GM03348 (cell line): ENCODE measurements at places on chromosomes 3 and 15.

DNA sequence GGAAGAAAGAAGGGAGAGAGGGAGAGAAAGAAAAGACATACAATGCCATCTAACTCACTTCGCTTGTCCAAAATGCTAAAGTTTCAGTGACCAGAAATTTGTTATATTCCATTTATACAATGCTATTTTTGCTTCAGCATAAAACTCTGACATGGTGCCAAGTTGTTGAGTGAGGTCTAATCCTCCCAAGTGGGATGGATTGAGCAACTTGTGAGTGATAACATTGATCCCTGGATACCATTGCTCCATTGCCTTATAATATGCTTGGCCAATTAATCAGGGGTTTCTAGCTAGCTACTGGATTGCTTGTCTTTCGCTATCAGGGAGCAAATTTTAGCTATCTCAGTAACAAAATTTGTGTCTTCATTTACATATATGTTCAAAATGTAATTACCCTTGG is 615.6 kb upstream of the DPPA4 start:
- DNase-seq: no peak

DNA sequence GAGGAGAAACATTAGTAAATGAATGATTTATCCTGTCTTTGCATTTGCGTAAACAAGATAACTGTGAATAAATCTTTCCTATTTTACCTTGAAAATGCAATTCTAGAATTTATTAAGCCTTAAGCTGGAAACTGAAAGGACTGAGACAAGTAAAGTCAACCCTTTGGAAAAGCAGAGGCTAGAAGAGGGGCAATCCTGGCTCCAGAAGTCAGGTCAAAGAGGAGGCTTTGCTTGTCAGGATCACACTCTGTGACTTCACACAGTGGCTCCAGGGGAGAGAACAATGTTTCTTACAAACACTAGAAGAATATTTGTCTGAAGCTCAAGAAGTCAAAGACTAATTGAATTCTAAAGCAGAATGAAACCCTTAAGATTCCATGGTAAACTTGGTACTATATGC is 530.4 kb downstream of the NAALADL2 start:
- no peak for DNase-seq

DNA sequence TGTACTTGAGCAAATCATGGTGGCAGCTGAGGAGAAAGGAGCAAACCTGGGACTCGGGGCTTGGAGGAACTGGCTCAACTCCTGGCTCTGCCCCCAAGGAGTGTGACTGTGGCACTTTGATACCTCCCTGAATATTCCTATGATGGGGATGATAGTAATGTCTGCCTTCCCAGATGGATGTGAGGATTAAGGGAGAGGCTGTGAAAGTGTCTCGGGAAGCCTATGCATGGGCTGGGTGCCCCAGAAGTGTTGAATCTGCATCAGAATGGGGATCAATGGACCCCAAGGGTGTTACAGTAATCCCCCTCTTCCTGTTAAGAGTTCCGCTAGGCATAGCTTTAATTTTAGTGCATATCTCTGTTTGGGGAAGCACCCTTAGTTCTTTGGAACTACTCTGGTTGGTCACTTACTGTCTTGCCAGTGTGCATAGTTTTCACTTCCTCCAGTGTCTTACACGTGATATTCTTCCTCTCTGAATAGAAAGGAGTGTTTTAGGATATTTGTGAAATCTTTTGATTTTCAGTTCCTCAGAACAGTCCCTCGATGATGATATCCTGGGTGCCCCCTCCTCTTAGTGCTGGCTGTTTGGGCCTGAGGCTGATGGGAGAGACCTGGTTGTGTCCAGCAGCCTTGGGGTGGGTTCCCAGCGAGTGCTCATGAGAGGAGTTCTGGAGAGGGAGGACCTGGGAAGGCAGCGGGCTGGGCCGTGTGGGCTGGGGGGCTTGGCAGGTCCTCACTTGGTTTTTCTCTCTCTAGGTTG is 97.5 kb downstream of the CHDH start:
- DNase-seq: no peak

DNA sequence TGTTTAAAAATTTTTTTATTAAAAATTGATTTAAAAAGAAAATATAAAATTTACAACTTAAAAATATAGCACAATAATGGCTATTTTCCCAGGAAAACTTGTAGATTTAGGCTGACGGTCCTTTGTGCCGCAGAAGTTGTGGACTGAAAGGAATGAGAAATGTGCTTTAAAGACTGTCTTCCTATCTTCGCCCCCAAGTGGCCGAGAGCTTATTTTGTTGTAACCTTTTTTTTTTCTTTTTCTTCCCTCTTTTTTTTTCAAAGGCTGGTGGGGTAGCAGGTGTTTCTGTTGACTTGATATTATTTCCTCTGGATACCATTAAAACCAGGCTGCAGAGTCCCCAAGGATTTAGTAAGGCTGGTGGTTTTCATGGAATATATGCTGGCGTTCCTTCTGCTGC is 15.5 kb downstream of the SLC25A26 start:
- DNase-seq: peak; percentile 27

DNA sequence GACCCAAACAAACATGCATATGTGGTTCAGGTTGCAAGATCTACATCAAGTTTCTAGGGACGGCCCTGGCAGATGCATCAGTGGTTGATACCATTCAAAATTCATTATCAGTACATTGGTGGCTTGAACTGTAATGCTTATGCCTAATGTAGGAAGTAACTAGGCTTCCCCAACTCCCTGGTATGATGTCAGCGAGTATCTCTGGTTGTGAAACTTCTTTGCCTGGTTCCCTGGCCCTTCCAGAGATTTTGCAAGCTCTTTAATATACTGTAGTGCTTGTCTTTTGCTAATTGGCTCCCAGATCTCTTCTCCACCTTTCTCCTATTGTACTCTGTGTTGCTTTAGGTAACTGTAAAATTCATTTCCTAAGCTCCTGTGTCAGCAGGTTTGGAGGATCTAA is 114.8 kb upstream of the RARB start:
- DNase-seq: no peak

GRCh38 chr15:68489421-68489820 is 57.5 kb upstream of the ITGA11 start:
- DNase-seq: no peak

- no peak for DNase-seq
These were observed 311.5 kb upstream of the ROPN1 start for GRCh38 chr3:124303305-124303910.

- DNase-seq: no peak
These were observed 45.2 kb downstream of the CGGBP1 start for GRCh38 chr3:88013592-88013991.

GRCh38 chr15:68107142-68107541 is 53.0 kb downstream of the PIAS1 start:
- DNase-seq: no peak

- no peak for DNase-seq
These were observed 107.2 kb upstream of the MME start for GRCh38 chr3:154972951-154973350.

DNA sequence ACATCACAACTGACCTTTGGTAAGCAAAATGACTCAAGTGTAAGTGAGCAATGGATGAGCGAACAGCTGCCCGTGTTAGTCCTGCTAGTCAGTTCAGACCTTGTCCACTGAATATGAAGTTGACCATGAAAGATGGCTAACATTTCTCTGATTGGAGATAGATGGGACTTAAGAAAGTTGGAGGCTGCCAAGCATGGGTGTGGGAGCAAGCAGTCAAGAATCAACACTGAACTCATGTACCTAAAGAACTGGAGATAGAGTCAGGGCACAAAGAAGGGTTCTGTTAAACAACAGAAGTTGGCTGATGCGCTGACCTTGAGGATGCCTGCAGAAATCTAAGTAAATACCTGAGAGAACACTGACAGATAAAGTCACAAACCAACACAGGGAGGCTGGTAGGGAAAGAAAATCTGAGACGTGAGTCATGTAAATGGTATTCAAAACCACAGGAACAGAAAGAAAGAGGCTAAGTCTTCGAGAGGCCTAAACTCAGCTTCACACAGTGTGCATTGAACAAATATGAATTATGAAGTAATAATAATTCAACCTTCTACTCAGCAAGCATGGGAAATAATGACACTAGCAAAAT is 30.7 kb upstream of the ANPEP start:
- peak; percentile 82 for DNase-seq

GRCh38 chr15:63250312-63250965 is 27.0 kb upstream of the APH1B start:
- peak; percentile 85 for DNase-seq

- DNase-seq: no peak
These were observed 88.8 kb upstream of the CTDSPL start for GRCh38 chr3:37772773-37773354.

DNA sequence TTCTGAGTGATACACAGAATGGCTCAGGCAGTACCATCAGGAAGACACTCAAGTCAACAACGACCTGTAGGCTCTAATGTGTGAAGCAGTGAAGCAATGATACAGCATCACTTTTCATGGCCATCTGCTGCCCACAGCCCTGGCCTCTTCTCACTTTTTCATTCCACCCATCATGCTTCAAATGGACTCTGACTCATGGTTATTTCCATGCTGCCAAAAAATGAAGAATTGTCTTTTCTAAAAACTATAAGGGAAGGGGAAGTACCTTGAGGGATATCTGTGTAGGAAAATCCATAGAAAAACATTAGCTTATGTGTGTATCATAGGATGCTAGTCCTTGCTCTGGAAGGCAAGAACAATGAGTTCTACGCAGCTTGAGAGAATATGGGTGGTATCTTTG is 11.5 kb downstream of the HGD start:
- no peak for DNase-seq

GRCh38 chr15:69784798-69785566 is 312.7 kb downstream of the TLE3 start:
- peak; percentile 61 for DNase-seq

GRCh38 chr3:15499536-15499935 is 22.0 kb downstream of the COLQ start:
- peak; percentile 45 for DNase-seq

- DNase-seq: peak; percentile 12
These were observed 107.8 kb downstream of the MYRIP start for GRCh38 chr3:39917065-39917773.

DNA sequence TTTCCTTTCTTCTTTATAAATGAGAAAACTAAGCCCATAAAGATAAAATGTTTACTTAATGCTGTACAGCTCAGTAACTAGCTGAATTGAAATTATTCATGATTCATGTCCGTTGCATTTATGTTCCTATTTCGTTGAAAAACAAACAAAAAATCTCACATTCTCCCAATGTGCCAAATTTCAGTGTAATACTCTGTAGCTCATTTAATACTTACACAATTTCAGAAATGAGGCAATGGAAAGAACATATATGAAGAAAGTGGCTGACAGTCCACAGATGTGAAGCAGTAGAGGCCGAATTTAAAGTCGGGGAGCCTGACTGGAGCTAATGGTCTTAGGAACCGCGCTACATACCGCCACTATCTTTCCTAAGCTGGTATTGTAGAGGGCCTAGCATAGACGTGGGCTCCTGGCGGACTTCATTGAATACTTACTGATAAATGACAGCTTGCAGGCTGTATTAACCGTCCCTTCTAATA is 651 bp downstream of the PLSCR2 start:
- DNase-seq: no peak

- DNase-seq: no peak
These were observed 97.8 kb downstream of the FLNB start for GRCh38 chr3:58106061-58106460.

GRCh38 chr3:45087155-45087554 is 59.0 kb downstream of the CDCP1 start:
- no peak for DNase-seq

GRCh38 chr3:144344925-144345548 is 373.4 kb downstream of the DIPK2A start:
- DNase-seq: no peak

GRCh38 chr3:71846185-71846584 is 61.2 kb upstream of the PROK2 start:
- no peak for DNase-seq

- DNase-seq: no peak
These were observed 32.2 kb downstream of the ARMC8 start for GRCh38 chr3:138219255-138219654.

DNA sequence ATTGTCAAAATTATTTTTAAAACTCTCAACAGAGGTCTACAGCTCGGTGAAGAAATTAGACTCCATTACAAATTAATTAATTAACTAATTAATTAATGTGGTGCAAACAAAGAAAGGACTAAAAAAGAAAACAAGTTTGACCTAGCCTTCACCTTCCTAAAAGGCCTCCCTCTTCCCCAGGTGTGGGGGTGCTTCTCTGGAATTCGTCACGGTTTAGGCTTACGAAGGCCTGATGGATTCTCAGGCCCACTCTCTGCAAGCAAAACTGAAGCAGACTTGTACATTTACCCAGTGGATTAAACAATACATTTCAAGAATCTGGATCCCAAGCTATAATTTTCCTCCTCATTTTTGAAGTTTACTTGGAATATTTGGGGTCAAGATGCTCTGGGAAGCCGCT is 88.6 kb downstream of the TM4SF4 start:
- DNase-seq: no peak

- no peak for DNase-seq
These were observed 39.7 kb downstream of the CYP11A1 start for GRCh38 chr15:74327756-74328155.

DNA sequence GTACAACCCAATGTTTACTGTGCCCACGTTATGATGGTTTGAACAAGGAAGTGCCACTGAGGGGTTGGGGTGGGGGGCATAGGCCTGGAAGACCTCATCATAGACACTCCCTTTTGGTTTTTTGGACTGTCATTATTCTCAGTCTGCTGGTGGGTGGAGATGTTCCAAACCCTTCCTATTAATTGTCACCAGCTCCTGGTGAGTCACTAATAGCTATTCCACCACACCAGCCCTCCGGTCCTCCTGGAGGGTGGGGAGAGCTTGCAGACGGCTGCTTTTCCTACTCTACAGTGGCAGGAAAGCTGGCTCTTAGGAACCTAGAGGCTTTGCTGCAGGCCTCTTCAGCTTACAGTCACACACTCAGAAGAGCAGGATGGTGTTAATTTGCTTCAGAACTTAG is 9.0 kb upstream of the COPG1 start:
- no peak for DNase-seq

- peak; percentile 79 for DNase-seq
These were observed 2.2 kb upstream of the DCAF1 start for GRCh38 chr3:51501833-51502561.

GRCh38 chr3:20197775-20198174 is 11.8 kb upstream of the SGO1 start:
- DNase-seq: no peak

DNA sequence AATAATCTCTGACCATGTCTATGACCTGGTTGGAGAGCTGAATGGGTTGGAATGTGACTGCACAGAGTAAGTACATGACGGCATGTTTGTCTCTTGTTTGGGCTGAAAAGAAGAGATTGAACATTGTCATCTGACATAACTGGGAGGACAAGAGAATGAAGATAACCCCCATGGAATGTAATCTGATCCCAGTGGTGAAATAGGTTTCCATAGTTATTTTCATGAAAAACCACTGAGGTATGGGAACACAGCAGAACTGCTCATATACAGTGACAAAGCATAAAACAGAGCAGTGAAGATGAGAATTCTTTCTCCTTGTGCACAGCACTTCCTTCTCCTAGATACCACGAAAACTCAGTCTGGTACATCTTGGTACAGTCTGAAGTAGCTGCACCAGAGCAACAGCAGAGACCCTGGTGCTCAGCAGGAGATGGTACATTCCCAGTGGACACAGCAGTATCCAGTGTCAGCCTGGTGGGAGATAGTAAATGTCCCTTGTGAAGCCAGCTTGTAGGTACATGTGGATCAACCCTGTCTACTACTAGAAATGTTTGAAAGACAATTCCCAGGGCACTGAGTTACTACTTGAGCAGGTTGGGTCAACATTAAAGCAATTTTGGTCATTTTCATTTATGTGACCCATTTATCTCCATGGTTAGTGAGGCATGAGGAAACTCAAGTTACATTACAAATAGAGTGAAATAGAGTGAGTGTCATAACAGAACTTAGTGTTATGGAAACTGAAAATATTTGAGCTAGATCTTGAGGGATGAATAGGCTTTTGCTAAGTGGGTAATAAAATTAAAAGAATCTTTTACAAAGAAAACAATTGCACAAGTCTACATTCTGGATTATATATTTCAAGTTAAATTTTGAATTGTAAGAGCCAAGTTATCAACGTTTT is 178.3 kb downstream of the SUCNR1 start:
- peak; percentile 34 for DNase-seq
